Effector memory CD8-positive, alpha-beta T cell (primary cell): ENCODE measurements at places on chromosomes 11 and 22.

DNA sequence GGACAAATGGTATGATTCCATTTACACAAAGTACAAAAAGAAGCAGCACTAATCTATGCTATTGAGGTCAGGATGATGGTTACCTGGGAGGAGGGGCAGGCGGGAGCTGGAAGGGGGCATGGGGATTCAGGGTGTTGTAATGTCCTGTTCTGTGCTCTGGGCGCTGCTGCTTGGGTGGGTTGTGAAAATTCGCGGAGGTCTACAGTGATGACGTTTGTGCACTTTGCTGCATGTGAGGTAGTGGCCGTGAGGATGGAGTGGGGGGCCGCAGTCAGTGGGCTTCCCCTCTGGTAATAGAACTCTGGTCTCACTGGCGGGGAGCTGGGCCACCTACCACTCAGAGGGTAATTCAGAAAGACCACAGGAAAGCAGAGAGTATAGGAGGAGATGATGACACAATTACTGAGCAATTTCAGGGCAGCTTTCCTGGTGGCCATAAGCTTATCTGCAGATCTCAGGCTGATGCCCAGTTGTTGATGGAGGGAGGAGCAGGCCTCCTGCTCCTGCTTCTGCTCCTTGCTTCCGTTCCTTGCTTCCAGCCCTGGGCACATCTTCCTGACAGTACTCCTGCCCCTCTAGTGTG lies 121.5 kb downstream of the CEP164 start:
- no peak overlapping the region for H3K27ac ChIP-seq
- no peaks in the 10 kb centered on the region for H3K4me1 ChIP-seq
- peaks cover 4% of the 10 kb centered on the region for H3K36me3 ChIP-seq
- H3K4me3 ChIP-seq, result no peak overlapping the region
- no peak for DNase-seq

DNA sequence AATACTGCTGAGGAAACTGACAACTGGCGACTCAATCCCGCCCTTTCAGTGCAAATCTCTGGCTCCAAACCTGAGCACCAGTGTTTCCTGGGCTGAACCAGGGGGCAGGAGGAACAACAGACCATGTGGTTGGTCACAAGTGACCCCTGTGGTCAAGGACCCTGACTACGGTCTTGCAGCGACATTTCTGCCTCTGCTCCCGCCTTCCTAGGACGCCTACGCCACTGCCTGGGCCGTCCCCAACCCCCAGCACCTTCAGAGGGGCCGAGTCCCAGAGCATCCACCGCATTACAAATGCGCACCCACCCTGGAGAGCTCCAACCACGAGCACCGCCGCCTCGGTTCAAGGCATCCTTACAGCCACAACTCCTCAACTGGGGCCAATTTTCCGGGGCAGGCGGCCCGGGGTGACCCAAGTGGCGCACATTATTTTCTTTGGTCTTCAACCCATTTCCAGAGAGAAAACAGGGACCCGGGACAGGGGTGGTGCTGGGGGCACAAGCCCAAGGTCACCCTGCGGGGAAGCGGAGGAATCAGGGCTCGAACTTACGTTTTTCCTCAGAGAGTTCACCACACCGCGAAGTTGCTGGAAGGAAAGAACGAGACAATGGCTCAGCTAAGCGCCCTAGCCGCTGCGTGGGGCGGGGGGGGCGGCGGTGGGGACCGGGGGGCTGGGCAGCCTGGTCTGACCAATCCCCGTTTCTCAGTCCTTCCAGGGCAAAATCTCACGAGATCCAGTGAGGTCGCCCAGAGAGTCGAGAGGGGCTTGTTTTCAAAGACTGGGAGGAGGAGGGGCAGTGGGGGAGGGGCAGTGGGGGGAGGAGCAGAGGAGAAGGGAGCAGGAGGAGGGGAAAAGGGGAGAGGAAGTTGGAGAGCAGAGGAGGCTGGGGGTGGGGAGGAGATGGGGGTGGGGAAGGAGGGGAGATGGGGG lies 1.8 kb downstream of the PRAME start:
- peaks cover 4% of the 10 kb centered on the region for H3K4me1 ChIP-seq
- no peak overlapping the region for H3K4me3 ChIP-seq
- peaks cover 11% of the 10 kb centered on the region for H3K27me3 ChIP-seq

GRCh38 chr11:17846852-17847453 lies 112.4 kb downstream of the KCNC1 start:
- no peak overlapping the region for H3K4me3 ChIP-seq
- peaks cover 3% of the 10 kb centered on the region for H3K4me1 ChIP-seq
- H3K36me3 ChIP-seq, result peaks cover 5% of the 10 kb centered on the region
- H3K27ac ChIP-seq, result no peak overlapping the region

DNA sequence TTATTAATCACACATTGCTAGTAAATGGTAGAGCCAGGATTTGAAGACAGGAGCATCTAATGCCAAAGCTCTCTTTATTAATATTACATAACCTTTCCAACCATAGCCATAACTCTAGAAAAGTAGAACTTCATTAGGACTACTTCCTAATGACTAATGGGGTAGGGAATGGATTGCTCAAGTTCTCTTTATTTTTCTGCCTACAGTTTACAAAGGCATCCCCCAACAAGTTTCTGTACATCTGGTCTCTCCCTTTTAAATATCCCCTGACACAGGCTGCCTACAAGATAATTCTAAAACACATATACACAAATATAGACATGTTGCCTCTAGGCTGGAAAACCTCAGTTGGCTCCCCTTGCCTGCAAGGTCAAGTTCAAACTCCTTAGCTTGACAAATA lies 534.9 kb downstream of the SOX6 start:
- no peak overlapping the region for H3K27ac ChIP-seq
- H3K4me3 ChIP-seq, result no peak overlapping the region
- no peaks in the 10 kb centered on the region for H3K36me3 ChIP-seq
- no peaks in the 10 kb centered on the region for H3K4me1 ChIP-seq
- no peaks in the 10 kb centered on the region for H3K27me3 ChIP-seq

DNA sequence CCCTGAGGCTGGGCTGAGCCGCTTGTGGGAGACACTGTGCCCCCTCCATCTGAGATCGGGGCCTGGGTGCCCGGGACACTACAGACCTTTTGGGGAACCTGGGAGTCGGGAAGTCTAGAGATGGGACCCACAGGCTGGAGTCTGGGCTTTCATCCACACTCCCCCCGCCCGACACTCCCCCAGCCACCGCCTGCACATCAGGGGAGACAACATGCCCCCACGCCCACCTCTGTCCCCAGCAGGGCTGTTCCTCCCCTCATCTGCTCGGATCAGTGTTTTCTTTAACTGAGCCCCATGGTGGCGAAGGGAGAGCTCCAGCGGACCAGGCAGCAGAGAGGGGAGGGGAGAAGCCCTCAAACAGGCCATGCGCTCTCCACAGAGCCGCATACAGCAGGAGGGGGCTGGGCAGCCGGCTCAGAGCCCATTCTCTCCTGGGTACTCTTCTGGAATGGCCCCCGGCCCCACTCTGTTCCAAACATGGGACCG lies 174.7 kb downstream of the IGLL1 start:
- DNase-seq, result no peak
- H3K27ac ChIP-seq, result no peak overlapping the region
- peaks cover 5% of the 10 kb centered on the region for H3K27me3 ChIP-seq
- peaks cover 1% of the 10 kb centered on the region for H3K4me1 ChIP-seq
- H3K36me3 ChIP-seq, result no peaks in the 10 kb centered on the region

DNA sequence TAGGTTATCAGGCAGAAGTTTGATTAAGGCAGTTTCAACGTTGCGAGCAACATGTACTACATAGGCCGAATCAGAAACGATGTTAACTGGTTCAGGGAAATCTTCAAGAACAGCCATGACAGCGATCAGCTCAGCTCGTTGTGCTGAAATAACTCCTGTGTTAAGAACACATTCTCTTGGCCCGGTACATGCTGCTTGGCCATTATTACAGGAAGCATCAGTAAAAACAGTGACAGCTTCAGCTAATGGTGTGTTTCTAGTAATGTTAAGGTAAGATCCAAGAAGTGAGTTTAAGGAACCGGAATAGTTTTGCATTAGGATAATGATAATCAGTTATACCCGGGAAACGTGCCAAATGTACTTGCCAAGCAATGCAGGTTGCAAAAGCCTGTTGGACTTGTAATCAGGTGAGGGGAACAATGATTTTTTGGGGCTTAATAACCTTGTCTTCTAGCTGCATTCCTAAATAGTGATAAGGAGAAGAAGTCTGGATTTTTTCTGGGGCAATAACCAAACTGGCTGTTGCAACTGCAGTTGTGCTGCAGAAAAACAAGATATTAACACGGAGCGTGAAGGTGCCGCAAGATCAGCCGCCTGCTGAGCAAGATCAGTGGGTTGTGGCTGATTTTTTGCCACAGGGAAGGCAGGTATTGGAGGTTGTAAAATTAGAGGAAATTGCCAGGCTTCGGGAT lies 14.3 kb downstream of the OR52K1 start:
- no peak overlapping the region for H3K27ac ChIP-seq
- H3K4me1 ChIP-seq, result peaks cover 4% of the 10 kb centered on the region
- DNase-seq, result no peak
- H3K27me3 ChIP-seq, result peaks cover 48% of the 10 kb centered on the region
- no peaks in the 10 kb centered on the region for H3K36me3 ChIP-seq

DNA sequence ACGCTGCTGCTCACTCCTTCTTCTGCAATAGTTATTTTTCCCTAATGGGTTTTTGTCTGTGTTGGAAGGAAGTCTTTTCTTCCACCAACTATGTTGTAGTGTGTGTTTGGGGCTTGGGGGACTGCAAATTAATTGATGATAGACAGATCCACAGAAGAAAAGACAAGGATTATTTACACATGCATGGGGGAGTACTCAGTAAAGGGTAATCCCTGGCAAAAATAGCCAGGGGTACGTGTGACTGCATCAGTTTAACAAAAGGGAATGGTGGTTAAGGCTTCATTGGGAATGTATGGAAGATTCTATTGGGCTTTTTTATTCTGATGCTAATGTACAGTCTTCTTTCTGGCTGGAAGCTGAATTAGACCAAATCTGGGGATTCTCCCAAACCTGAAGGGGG lies 20.2 kb upstream of the FEZ1 start:
- no peaks in the 10 kb centered on the region for H3K27me3 ChIP-seq
- H3K36me3 ChIP-seq, result peaks cover 16% of the 10 kb centered on the region
- H3K27ac ChIP-seq, result no peak overlapping the region
- no peak overlapping the region for H3K4me3 ChIP-seq
- H3K4me1 ChIP-seq, result peaks cover 47% of the 10 kb centered on the region
- DNase-seq, result no peak

GRCh38 chr22:31302006-31302405 lies 9.7 kb upstream of the PIK3IP1 start:
- H3K4me3 ChIP-seq, result no peak overlapping the region
- peaks cover 5% of the 10 kb centered on the region for H3K36me3 ChIP-seq
- no peaks in the 10 kb centered on the region for H3K27me3 ChIP-seq
- no peak overlapping the region for H3K27ac ChIP-seq
- no peak for DNase-seq
- peaks cover 17% of the 10 kb centered on the region for H3K4me1 ChIP-seq

- H3K4me3 ChIP-seq, result no peak overlapping the region
- H3K27me3 ChIP-seq, result peaks cover 9% of the 10 kb centered on the region
- H3K36me3 ChIP-seq, result no peaks in the 10 kb centered on the region
- no peak overlapping the region for H3K27ac ChIP-seq
Observed at GRCh38 chr11:117807482-117808327, 10.7 kb upstream of the DSCAML1 start.

GRCh38 chr11:130209128-130209932 lies 49.7 kb downstream of the ST14 start:
- DNase-seq, result no peak
- H3K27ac ChIP-seq, result no peak overlapping the region
- peaks cover 46% of the 10 kb centered on the region for H3K27me3 ChIP-seq
- H3K4me1 ChIP-seq, result no peaks in the 10 kb centered on the region

DNA sequence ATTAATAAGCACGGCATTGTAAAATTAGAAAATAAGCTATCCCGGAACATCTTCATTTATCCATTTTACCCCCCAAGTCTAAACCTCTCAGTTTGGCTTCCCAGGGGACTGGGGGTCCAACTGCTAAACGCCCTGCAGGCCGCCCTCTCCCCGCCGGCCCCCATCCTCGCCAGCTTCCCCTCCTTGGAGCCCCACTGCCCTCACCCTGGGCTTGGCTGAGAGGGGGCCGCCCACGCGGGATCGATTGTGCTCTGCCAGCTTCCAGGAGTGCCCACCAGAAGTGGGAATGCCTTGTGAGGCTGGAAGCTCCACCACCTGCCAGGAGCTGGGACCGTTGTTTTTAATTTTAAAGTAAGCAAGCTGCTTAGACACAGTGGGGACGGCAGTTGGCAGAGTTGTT lies 353.5 kb downstream of the TBC1D22A start:
- H3K4me1 ChIP-seq, result peaks cover 6% of the 10 kb centered on the region
- H3K27ac ChIP-seq, result no peak overlapping the region
- peaks cover 9% of the 10 kb centered on the region for H3K36me3 ChIP-seq
- no peak overlapping the region for H3K4me3 ChIP-seq
- DNase-seq, result no peak
- no peaks in the 10 kb centered on the region for H3K27me3 ChIP-seq
